Fibroblast of pulmonary artery (primary cell): ENCODE measurements at places on chromosomes 4 and X.

DNA sequence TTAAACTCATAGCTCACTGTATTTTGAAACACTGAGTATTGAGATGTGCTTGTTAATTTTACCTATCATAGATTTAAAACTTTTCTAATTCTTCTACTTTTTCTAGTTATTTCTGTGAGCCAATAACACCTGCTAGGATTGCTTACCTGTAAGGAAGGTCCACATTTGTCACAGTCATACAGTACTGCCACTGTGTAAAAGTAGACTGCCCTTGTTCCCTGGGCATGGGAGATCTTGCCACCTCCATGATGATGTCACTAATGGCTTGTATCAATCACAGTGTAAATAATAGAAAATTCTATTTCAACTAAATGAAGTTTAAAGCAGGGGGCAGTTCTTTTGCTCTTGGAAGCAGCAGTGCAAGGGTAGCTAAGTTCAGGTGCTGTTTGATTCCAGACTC is 35.9 kb downstream of the GK start:
- DNase-seq, result no peak

- no peak for DNase-seq
These were observed 201.5 kb upstream of the KLF3 start for GRCh38 chr4:38462367-38463055.

DNA sequence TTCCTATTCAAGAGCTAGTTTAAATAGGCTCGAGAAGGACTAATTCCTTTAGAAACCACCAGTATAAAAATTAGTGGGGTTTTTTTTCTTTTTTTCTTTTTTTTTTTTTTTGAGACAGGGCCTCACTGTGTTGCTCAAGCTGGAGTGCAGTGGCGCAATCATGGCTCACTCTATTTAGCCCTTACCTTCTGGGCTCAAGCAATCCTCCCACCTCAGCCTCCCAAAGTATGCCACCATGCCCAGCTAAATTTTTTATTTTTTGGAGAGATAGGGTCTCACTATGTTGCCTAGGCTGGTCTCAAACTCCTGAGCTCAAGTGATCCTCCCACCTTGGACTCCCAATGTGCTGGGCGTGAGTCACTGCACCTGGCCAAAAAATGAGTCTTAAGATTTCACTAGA is 52.8 kb downstream of the APOO start:
- peak; percentile 56 for DNase-seq

DNA sequence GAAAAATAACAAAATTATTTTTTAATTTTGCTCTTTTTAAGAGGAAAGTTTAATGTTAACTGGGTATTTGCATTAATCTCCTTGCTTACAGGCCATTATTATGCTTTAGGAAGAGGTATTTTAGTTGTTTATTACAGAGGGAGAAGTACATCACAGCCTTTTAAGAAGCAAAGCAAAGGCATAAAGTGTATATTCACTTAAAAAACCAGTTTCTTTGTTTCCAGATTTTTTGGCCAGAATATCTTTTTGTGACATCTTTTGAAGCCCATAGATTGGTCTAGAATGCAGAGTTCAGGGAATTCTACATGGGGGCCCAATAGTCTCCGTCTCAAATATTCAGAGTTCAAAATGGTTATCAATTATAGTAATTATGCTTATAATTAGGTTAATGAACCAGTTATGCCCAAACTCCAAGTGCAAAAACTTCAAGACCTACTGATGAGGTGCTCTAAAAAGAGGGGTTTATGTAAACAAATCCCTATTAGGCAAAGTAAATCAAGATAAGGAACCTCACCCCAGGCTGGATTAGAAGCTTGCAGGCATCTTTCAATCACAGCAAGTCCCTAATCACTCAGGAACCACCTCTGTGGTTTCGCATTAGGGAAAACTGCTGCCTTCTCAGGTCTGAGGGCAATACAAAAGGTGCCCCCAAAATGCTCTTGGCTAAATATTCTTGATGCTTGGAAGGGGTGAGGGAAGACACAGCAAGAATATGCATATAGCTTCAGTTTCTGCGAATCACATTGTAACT is 1.4 kb downstream of the CXXC4 start:
- no peak for DNase-seq

DNA sequence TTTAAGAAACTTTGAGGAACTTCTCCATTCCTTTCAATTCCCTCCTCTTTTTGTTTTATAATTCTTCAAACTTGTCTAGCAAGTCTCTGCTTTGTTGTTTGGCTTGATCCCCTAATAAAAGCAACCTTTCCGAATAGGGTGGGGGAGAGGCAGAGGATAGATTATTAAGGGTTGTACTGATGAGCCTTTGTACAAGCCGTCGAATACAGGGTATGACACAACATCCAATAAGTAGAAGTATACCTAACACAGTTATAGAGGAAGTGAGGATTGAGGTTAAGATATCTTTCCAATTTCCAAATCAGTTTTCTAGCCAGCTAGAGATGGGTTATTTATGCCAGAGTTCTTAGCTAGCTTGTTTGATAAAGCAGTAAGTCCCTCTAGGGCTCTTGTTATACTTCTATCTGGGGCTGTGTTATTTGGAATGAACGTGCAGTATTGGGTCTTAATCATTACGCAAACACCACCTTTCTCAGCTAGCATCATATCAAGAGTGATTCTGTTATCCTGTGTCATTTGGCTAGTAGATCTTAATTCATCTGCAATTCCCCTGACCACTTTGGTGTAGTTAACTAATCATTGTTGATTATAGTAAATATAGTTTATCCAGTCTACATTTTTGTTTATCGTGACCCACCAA is 18.5 kb downstream of the METAP1 start:
- DNase-seq, result no peak

- no peak for DNase-seq
These were observed 5.5 kb upstream of the MMAA start for GRCh38 chr4:145613566-145614232.

DNA sequence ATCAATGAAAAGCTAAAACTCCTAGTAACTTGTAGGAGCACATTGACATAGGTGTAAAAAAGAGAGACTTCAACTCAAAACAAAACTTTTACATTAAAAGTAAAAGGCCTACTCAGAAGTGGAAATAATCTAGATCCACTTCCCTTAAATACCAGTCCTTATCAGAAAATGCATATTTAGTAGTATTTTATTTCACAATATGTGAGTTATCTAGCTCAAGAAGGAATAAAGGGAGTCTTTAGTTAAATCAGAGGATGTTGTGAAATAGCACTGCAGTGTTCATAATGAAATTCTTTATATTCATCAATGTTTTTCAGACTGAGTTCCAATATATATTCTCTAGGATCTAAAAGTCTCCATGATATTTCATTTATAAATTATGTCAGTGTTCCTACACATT is 715.0 kb downstream of the GRID2 start:
- DNase-seq, result peak; percentile 45

GRCh38 chrX:39728025-39728424 is 369.7 kb downstream of the BCOR start:
- peak; percentile 57 for DNase-seq

GRCh38 chr4:75909405-75909804 is 7.2 kb upstream of the PPEF2 start:
- no peak for DNase-seq

GRCh38 chr4:77652237-77652897 is 46.7 kb downstream of the CXCL13 start:
- peak; percentile 41 for DNase-seq

- DNase-seq, result peak; percentile 42
These were observed 29.3 kb upstream of the SRPX start for GRCh38 chrX:38249965-38250364.

- no peak for DNase-seq
These were observed 152.7 kb downstream of the C4orf33 start for GRCh38 chr4:129248621-129249020.

DNA sequence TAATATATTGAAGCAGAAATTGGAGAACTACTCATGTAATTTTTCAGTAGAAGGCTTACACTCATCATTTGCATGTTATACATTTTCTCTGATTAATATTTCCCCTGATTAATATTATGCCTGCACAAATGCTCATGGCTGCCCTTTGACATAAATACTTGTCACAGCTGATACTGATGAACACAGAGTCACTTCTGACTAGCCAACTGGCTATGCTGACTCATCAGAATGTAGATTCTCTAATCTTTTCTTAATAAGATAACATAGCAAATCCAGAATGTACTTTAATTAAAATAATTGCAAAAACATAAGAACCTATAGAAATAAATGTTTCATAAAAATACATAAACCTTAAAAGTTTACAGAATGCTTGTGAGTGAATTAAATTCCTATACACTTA is 52.4 kb upstream of the C4orf54 start:
- DNase-seq, result no peak

DNA sequence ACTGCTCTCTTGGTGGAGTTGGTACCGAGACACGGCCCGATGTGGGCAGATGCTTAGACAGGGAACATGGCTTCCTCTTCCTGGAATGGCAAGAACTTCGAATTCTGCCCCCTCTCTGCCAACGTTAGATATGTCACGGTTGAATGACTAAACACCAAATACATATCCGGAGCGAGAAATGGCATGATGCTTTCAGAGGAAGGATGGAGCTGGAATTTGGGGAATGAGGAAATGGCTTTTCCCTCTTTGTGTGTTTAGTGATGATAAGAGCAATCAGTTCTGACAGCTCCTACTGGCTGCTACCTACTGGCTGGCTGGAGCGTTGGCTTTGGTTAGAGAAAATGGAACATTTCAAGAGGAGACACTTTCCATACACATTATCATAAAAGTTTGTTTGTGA is 140.0 kb downstream of the DHRSX start:
- peak; percentile 65 for DNase-seq

DNA sequence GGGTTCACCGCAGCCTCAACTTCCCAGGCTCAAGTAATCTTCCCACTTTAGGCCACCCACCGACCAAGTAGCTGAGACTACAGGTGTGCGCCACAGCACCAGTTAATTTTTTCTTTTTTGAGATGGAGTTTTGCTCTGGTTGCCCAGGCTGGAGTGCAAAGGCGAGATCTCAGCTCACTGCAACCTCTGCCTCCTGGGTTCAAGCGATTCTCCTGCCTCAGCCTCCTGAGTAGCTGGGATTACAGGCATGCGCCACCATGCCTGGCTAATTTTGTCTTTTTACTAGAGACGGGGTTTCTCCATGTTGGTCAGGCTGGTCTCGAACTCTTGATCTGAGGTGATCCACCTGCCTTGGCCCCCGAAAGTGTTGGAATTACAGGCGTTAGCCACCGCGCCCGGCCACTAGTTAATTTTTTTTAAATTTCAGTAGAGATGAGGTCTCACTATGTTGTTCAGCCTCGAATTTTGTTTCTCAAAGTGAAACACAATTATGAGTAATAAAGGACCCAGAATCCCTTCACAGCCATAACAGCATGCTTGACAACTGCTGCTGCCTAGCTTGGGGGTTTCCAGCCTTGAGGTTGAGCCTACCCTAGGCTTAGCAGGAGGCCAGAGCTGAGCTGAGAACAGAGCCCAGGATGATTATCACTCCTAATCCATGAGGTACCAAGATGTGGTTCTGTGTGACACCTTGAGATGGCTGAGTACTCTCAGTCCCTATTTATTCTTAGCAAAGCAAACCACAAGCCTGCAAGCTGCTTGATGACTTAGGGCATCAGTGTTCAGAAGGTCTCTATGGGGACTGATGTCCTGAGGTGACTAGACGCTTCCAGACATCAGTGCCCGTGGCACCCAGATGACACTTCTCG is 41.6 kb upstream of the NKRF start:
- DNase-seq, result no peak

DNA sequence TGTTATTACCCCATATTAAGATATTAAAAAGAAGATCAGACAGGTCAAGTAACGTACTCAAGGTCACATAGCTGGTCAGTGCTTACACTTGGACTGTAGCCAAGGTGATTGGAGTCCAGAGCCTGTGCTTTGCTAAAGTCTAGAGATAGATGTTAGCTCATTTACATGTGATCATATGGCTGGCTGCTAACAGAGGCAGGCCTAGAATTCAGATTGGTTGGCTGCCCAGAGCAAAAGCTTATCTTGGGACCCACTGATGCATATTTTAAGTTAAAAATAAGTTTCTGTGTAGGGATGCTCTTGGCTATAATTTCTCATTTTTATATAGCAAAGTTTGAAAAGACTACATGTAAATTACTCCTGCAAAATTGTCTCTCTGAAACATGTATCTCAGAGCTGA is 18.1 kb upstream of the EXOC1L start:
- DNase-seq, result no peak
